ENCODE measurements at places on chromosomes 11 and 22.

DNA sequence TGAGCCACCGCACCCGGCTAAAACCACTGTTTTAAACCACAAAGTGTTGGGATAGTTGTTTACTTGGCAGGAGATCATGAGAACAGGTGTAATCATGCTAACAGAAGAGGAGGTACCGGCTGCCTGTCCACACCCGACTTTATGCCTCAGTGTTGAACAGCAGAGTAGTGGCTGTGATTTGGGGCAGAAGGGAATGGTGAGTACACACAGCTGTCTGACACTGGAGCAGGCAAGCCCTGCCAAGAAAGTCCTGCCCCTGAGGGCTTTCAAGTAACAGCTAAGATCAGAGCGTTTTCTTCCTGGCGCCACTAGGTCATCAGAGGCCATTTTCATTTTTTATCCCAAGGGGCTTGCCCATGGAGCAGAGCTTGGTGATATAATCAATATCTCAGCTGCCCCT is 8.1 kb downstream of the CDKN1C start:
- no peak for DNase-seq

DNA sequence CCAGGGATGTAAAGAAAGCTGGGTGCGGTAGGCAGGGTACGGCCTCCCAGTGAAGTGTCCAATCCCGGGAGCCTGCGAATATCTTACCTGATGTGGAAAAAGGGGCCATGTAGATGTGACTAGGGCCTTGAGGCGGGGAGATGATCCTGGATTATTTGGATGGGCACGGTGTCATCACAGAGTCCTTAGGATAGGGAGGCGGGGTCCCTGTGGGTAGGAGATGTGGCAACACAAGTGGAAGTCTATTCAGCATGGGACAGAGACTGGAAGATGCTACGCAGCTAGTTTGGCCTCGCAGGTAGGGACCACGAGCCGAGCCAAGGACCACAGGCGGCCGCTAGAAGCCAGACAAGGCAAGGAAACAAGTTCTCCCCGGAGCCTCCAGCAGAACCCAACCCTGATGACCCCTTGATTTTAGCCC is 46.4 kb upstream of the SHANK2 start:
- no peak for DNase-seq

DNA sequence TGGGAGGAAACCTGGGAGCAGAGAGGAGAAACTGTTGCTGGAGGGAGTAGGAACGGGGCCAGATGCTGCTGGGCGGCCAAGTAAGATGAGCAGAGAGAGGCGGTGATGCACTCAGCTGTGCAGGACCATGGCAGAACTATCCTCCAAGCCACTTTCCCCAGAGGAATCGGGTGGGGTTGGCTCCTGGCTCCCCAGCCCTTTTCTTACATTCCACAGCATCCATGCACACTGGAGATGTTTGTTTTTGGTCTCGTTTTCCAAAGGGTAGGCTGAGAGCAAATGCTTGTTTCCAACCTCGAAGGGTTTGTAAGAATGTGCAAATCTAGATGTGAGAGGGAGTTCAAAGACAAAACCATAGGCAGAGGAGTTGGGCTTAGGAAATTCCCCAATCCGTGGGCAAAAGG is 73.2 kb downstream of the DBX1 start:
- DNase-seq = no peak

DNA sequence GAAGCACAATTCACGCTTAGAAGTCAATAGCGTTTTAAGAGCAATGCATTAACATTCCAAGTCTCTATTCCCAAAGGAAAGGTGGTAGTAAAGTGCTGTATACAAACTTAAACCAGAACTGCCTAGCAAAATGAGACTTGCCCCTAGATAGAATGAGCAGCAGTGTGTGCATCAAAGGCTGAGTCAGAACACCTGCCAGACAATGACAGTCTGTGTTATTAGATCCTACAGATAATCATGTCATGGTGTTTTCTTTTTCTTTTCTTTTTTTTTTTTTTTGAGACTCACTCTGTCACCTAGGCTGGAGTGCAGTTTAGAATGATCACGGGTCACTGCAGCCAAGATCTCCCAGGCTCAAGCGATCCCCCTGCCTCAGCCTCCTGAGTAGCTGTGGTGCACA is 1.6 kb downstream of the RTCB start:
- DNase-seq = no peak

DNA sequence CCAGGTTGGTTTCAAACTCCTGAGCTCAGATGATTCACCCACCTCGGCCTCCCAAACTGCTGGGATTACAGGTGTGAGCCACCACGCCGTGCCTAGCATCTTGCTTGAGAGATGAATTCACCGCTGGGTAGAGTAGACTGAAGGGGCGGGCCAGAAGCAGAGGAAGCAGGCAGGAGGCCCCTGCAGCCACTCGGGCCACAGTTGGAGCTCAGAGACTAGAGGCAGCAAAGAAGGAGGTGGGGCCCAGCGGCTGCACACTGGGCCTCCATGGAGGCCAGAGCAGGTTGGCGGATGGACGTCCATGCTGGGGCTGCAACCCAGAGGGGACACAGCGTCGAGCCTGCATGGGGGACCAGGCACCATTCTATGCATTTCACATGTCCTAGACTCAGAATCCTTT is 88.4 kb upstream of the FGF3 start:
- DNase-seq = no peak

- peak; percentile 71 for DNase-seq
Measured at GRCh38 chr22:43346521-43346929, 3.4 kb upstream of the SCUBE1 start.

- no peak for DNase-seq
Measured at GRCh38 chr11:4671741-4672140, 25.9 kb downstream of the OR51E2 start.

DNA sequence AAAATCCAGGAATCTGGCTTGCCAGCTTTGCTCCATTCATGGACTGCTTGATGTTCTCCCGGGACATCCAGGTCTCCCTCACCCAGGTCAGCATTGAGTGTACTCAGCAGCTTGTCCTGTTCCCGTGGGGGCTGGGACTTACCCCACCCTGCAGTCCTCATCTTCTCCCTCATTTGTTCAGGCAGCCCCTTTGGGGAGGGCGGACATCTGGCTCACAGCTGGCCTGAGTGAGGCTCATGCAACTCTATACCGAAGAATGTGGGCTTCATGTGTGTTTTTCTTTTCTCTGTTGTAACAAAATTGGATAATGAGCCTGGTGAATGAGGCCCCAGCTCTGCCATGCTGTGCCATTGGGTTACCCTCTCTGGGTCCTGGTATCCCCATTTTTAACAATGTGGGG is 227.7 kb upstream of the TENM4 start:
- DNase-seq = no peak

- DNase-seq = no peak
Measured at GRCh38 chr11:94043241-94043640, 22.1 kb downstream of the HEPHL1 start.

- DNase-seq = no peak
Measured at GRCh38 chr22:23536821-23537345, 43.2 kb downstream of the IGLL1 start.

- no peak for DNase-seq
Measured at GRCh38 chr11:134994431-134994830, 582.4 kb upstream of the B3GAT1 start.

DNA sequence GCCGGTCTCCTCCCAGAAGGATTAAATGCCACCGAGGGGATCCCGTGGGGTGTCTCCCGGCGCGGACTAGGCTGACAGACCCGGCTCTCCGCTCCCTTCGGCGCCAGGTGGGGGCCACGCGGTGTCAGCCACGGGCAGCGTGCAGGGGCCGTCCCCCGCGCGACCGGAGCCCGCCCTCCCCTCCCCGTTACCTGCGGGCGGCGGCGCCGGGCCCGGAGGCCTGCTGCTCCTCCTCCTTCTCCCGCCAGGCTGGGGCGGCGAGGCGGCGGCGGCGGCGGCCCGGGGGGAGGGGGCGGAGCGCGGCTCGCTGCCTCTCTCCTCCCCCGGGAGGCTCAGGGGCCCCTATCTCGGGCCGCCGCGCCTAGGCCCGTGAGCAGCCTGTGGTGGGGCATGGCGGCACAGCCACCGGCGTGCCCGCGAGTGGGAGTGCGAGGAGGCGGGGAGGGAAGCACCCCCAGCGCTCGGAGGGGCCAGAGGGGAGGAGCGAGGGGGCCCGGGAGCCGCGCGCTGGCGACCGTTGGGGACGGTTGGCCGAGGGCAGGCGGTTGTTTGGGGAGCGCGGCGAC is 450 bp downstream of the ZBTB44 start:
- DNase-seq = peak; percentile 66

GRCh38 chr11:45303316-45303715 is 17.2 kb upstream of the SYT13 start:
- DNase-seq = no peak

DNA sequence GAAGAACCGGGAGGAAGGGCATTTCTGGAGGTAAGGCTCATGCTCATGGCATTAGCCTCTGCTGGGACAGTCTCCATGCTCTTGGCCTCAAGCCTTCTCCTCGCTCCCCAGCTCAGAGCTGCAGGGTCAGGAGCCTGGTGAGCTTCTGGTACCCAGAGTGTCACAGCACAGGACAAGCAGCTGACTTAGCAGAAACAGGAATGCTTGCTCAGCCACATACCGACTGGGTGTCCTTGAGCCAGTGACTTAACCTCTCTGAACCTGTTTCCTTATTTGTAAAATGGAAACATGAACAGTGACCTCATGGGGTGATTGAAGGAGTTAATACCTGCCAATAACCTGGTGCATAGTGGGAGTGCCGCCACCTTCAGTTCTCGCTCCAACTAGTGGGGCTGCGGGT is 68.1 kb upstream of the RASD2 start:
- DNase-seq = no peak

DNA sequence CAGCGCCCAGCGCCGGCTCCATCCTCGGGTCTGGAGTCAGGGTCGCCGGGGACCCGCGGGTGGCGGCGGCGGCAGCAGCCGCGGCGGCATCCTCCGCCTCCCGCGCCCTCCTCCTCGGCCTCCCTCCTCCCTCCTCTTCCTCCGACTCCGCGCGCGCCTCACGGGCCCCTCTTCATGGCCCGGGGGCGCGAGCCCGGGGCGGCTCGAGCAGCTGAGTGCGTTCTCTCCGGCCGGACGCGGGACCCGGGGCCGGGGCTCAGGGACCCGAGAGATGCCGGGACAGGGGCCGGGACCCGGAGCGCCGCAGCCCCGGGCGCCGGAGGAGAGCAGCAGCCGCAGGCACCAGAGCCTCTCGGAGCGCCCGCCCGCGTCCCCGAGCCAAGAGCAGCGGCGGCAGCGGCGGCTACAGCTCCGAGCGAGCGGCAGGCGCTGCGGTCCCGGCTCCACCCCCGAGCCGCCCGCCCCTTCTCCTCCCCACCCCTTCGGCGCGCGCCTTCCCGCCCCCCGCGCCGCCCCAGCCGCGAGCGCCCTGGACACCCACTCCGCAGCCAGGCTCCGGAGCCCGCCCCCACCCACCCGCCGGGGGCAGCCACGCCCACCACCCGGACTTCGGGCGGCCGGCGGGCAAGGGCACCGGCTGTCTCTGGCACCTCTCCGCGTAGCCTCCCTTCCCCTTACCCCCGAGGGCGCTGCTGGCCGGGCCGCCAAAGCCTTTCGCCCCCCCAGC is at the start of gene CHST1:
Gene CHST1 (minus strand): TSS at position 417 of the 727 bp plus-strand sequence. CDS start 14,699 bp downstream, outside the sequence.
- DNase-seq = no peak

DNA sequence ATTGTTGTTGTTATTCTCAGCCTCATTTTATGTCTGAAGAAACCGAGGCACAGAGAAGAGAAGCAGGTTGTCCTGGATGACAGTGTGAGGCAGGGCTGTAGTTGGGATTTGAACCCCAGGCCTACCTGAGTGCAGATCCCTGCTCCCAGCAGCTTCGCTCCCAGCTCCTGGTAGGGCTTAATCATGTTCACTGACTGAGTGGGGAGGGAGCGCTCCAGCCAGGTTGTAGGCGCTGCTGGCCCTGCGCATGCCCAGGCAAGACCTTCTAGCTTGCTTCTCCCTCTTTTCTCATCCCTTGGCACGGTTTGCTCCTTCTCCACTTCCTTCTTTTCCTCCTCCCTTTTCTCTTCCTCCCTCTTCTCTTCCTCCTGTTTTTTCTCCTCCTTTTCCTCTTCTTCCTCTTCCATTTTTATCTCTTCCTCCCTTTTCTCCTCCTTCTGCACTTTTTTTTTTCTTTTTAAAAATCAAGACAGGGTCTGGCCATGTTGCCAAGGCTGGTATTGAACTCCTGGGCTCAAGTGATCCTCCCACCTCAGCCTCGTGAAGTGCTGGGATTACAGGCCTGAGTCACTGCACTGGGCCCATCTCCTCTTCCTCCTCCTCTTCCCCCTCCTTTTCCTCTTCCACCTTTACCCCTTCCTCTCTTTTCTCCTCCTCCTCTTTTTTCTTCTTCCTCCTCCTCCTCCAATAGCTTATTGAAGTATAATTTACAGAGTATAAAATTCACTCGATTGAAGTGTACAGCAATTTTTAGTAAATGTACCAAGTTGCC is 109.3 kb downstream of the KIAA1671 start:
- no peak for DNase-seq

- no peak for DNase-seq
Measured at GRCh38 chr11:123578778-123579481, 75.5 kb downstream of the SCN3B start.

DNA sequence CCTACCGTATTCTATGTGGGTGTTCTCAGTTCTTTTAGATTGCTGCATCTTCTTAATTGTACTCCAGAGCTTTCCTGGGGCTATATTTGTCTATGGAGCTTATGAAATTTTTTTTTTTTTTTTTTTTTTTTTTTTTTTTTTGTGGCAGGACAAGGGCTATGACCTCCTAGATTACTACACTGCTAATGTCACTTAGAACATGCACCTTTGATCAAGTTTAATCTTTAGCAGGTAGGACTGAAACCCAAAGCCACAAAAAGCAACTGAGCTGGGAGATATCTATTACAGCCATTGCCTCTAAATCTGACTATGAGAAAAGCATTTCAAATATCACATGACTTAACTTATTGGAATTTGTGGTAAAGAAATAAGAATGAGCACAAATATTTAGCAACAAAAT is 21.7 kb upstream of the ABTB2 start:
- no peak for DNase-seq

DNA sequence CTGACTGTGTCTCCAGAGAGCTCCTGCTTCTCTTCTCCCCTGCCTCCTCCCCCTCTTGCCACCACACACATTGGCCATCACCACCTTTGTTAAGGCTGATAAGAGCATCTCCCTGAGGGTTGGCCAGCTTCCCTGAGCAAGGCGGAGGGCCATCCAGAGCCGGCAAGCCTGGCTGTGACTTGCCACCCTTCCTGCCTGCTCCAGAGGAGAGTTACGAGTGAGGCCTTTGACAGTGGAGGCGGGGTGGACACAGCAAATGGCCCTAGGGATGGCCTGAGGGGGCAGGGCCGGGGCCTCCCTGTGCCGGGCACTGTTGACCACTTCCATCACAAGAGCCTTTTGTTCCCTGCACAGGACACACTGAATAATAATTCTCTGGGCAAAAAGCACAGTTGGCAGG is 5.4 kb downstream of the FREY1 start:
- no peak for DNase-seq

GRCh38 chr11:11374358-11375148 is 21.5 kb upstream of the CSNK2A3 start:
- DNase-seq = no peak

- DNase-seq = no peak
Measured at GRCh38 chr11:47593492-47593933, 698 bp downstream of the C1QTNF4 start.

GRCh38 chr22:48539261-48539660 is 1288.4 kb downstream of the BRD1 start:
- no peak for DNase-seq

GRCh38 chr11:118200497-118200896 is 24.1 kb upstream of the SCN2B start:
- DNase-seq = no peak

- DNase-seq = no peak
Measured at GRCh38 chr11:129331217-129331616, 44.4 kb upstream of the BARX2 start.
